ENCODE measurements at places on chromosomes 4 and X.

GRCh38 chr4:122845760-122846159, 19.1 kb downstream of the FGF2 start:
- H3K4me1 ChIP-seq, result 0 out of 2 replicates have a peak, but pooled peaks cover 2% of the 10 kb centered on the region
- DNase-seq, result no peak
- no peak overlapping the region for H3K27ac ChIP-seq
- H3K36me3 ChIP-seq, result no peaks in the 10 kb centered on the region
- no peak overlapping the region for H3K4me3 ChIP-seq

GRCh38 chrX:85052205-85052604, 48.5 kb downstream of the APOOL start:
- no peaks in the 10 kb centered on the region for H3K4me1 ChIP-seq
- no peak overlapping the region for H3K4me3 ChIP-seq
- no peaks in the 10 kb centered on the region for H3K27me3 ChIP-seq
- H3K27ac ChIP-seq, result no peak overlapping the region
- DNase-seq, result no peak

GRCh38 chr4:59570860-59571476, 1629.2 kb upstream of the ADGRL3 start:
- peak; percentile 40 for DNase-seq
- H3K36me3 ChIP-seq, result no peaks in the 10 kb centered on the region
- H3K4me3 ChIP-seq, result no peak overlapping the region
- H3K27me3 ChIP-seq, result no peaks in the 10 kb centered on the region
- no peak overlapping the region for H3K27ac ChIP-seq
- H3K4me1 ChIP-seq, result peaks cover 4% of the 10 kb centered on the region

DNA sequence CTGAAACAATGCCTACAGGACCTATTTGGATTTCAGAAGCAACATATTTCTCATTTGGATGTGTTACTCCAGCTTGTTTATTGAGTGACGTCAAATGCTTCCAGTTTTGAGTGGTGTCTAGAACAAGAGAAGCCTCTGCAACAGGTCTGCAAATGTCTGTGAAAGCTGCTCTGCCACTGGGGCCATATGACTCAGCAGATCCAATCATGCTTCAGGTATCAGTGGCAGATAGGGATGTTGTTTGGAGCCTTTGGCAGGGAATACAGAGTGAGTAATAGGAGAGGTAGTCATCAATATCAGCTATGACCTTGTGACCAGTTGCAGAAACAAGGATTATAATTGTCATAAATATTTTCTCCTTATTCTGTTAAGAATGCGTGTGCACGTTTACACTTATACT, 141.1 kb upstream of the ZXDA start:
- no peak overlapping the region for H3K27ac ChIP-seq
- no peak for DNase-seq
- no peaks in the 10 kb centered on the region for H3K27me3 ChIP-seq
- no peaks in the 10 kb centered on the region for H3K4me1 ChIP-seq
- H3K4me3 ChIP-seq, result no peak overlapping the region

DNA sequence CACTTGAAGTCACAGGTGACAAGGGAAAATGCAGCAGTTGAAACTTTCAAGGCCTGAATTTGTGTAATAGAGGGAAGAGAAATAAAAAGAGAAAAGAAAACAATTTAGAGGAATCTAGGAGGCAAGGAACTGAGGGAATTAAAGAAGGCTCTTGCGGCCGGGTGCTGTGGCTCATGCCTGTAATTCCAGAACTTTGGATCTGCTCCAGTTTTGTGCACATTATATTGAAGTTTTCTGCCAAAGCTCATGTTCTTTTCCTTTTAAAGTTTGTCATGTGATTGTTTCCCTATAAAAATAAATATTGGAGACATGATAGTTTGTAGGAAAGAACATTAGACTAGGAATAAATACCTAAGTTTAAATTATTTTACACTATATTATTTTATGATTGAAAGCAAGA, 433.9 kb upstream of the CPEB2 start:
- no peaks in the 10 kb centered on the region for H3K4me1 ChIP-seq
- no peaks in the 10 kb centered on the region for H3K27me3 ChIP-seq
- H3K4me3 ChIP-seq, result no peak overlapping the region
- H3K27ac ChIP-seq, result no peak overlapping the region
- no peaks in the 10 kb centered on the region for H3K36me3 ChIP-seq

- H3K4me3 ChIP-seq, result no peak overlapping the region
- H3K27me3 ChIP-seq, result no peaks in the 10 kb centered on the region
- no peaks in the 10 kb centered on the region for H3K36me3 ChIP-seq
- H3K27ac ChIP-seq, result no peak overlapping the region
These were observed 27.5 kb downstream of the STOX2 start for GRCh38 chr4:183932576-183932975.

DNA sequence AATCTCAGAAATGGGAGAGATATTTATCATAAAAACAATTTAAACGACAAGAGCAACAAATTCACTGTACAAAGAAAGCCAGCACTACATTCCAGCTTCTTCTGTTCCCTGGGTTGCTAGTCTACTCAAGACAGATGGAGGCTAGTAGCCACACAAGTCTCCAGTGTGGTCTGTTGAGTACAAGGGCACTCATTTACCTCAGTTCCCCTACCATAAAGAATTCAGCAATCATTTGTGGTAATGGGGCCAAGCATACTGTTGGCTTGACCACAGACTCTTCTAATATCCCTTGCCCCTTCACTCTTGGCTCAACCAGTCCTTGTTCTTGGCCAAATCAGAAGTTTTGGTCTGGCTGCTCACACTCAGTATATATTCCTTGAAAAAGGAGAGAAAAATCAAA, 212.3 kb downstream of the COX18 start:
- H3K27me3 ChIP-seq, result no peaks in the 10 kb centered on the region
- no peak for DNase-seq
- H3K36me3 ChIP-seq, result no peaks in the 10 kb centered on the region
- H3K4me1 ChIP-seq, result no peaks in the 10 kb centered on the region
- no peak overlapping the region for H3K4me3 ChIP-seq
- no peak overlapping the region for H3K27ac ChIP-seq

DNA sequence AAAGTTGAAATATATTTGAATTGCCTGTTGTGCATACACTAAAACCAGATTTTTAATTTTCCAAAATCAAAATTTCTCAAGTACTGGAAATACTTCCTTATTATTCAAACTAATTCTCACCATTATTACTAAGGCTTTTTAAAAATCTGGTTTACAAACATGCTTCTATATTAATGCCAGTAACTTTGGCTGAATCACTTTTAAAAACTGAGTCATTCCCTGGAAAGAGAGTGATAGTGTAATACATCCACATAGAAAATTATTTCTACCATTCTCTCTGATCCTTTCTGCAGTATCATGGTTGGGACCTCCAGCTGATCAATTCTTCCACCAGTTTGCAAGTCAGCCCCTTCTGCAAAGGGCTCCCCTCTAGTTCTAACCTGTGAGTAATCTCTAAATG, 165.3 kb upstream of the FAM241A start:
- no peaks in the 10 kb centered on the region for H3K36me3 ChIP-seq
- H3K4me1 ChIP-seq, result no peaks in the 10 kb centered on the region
- H3K27me3 ChIP-seq, result no peaks in the 10 kb centered on the region
- no peak for DNase-seq
- no peak overlapping the region for H3K27ac ChIP-seq

- H3K4me1 ChIP-seq, result peaks cover 3% of the 10 kb centered on the region
- no peaks in the 10 kb centered on the region for H3K36me3 ChIP-seq
- DNase-seq, result no peak
These were observed 272.1 kb upstream of the AGTR2 start for GRCh38 chrX:115898382-115899001.

DNA sequence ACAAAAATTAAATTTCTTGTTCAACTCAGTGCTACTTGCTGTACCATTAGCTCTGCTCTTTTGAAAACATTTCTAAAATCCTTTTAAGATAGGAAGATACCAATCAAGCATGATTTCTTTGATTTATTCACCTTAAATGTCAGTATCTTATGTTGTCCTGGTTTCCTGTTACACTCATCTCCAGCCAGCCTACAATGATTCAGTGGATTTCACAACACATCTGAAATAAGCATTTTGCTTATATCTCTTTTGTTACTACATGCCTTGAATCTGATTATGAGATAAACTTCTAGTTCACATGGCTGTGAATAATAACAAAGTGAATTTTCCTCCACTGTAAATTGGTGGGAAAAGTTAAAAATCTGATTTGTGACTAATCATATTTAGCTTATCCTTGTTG, 112.5 kb upstream of the BMP3 start:
- no peak for DNase-seq
- no peak overlapping the region for H3K27ac ChIP-seq
- no peaks in the 10 kb centered on the region for H3K36me3 ChIP-seq
- no peaks in the 10 kb centered on the region for H3K27me3 ChIP-seq
- H3K4me1 ChIP-seq, result no peaks in the 10 kb centered on the region
- H3K4me3 ChIP-seq, result no peak overlapping the region

GRCh38 chr4:153531000-153531358, 64.8 kb downstream of the TMEM131L start:
- no peaks in the 10 kb centered on the region for H3K27me3 ChIP-seq
- H3K4me1 ChIP-seq, result peaks cover 56% of the 10 kb centered on the region
- H3K27ac ChIP-seq, result peak overlapping the region; percentile 68
- no peak for DNase-seq
- no peak overlapping the region for H3K4me3 ChIP-seq
- peaks cover 17% of the 10 kb centered on the region for H3K36me3 ChIP-seq

DNA sequence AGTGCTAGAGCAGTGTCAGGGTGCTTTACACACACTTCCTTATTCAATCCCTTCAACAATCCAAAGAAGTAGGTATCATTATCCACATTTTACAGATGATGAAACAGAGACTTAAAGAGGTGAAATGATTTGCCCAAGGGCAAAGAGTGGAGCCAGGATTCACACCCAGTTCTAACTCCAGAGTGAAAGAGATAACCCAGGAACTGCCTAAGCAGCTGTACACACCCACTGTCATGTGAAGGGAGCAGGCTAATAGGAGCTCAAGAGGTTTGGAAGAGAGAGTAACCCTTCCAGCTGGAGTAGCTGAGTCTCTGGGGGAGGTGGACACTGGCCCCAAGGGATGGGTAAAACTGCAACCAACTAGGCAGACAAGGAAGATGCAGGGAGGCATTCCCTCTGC, 92.5 kb downstream of the FBXL5 start:
- H3K4me1 ChIP-seq, result no peaks in the 10 kb centered on the region
- H3K27me3 ChIP-seq, result no peaks in the 10 kb centered on the region
- no peak overlapping the region for H3K4me3 ChIP-seq
- H3K36me3 ChIP-seq, result no peaks in the 10 kb centered on the region

GRCh38 chr4:139641218-139641617, 24.4 kb upstream of the MGST2 start:
- no peaks in the 10 kb centered on the region for H3K4me1 ChIP-seq
- H3K4me3 ChIP-seq, result no peak overlapping the region
- H3K36me3 ChIP-seq, result no peaks in the 10 kb centered on the region
- no peaks in the 10 kb centered on the region for H3K27me3 ChIP-seq

GRCh38 chr4:124583797-124584196, 128.7 kb downstream of the ANKRD50 start:
- H3K4me3 ChIP-seq, result no peak overlapping the region
- DNase-seq, result no peak
- H3K27ac ChIP-seq, result no peak overlapping the region
- no peaks in the 10 kb centered on the region for H3K27me3 ChIP-seq

- H3K4me3 ChIP-seq, result no peak overlapping the region
- H3K27ac ChIP-seq, result no peak overlapping the region
- H3K36me3 ChIP-seq, result no peaks in the 10 kb centered on the region
These were observed 32.1 kb downstream of the TIGD4 start for GRCh38 chr4:152747444-152747843.

DNA sequence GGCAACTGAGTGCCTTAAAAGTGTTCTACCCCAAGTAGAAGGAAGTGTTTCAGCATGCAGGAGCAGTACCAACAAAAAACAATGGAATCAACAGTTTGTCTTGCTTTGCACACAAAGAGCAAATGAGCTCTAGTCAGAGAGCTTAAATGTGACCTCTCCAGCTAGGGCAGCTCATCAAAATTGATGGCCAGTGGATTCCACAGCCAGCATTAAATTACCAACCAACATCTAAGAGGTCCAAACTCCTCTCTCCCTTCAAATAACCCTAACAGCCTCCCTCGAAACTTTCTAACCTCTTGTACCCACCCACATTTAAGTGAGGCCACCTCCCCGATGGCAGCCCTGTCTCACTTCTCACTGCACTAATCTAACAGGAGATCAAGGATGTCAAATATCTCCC, 219.9 kb downstream of the CHIC2 start:
- no peaks in the 10 kb centered on the region for H3K4me1 ChIP-seq
- H3K4me3 ChIP-seq, result no peak overlapping the region
- no peaks in the 10 kb centered on the region for H3K27me3 ChIP-seq

DNA sequence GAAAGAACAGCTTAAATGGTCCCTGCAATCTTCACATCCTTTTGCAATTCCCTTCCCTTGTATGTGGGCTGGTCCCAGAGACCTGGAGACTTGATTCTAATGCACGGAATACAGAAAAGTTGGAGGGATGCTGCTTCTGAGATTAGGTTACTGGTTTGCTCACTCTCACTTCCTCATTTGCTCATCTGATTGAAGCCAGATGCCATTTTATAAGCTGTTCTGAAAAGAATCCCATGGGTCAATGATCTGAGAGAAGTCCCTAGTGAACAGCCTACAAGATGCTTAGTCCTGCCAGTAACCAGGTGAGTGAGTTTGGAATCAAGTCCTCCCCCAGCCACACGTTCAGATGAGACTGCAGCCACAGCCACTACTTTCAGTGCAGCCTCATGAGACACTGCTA, 35.9 kb downstream of the MAGEA1 start:
- H3K4me3 ChIP-seq, result no peak overlapping the region
- no peaks in the 10 kb centered on the region for H3K36me3 ChIP-seq
- 0 out of 2 replicates have a peak, but pooled peaks cover 3% of the 10 kb centered on the region for H3K4me1 ChIP-seq
- no peaks in the 10 kb centered on the region for H3K27me3 ChIP-seq
- peak; percentile 3 for DNase-seq
- H3K27ac ChIP-seq, result no peak overlapping the region

- no peak overlapping the region for H3K4me3 ChIP-seq
- DNase-seq, result no peak
- no peaks in the 10 kb centered on the region for H3K4me1 ChIP-seq
- no peaks in the 10 kb centered on the region for H3K36me3 ChIP-seq
- no peaks in the 10 kb centered on the region for H3K27me3 ChIP-seq
These were observed 66.0 kb upstream of the DDX60 start for GRCh38 chr4:168384437-168385141.

DNA sequence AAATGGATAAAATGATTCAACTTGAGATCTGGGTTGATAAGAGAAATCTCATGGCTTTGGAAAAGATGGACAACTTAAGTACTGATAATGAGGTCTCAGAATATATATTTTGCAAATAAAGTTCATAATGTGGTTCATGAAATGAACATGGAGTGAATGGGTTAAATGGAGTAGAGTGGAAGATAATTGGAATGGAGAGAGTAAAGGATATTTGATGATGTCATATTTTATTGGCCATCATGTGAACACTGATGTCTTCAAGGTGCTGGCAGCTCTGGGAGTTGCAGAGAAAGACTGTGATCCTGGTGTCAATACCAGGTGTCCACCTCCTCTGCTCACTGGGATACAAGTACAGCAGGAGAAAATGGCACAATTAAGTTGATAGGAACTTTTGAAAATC, 133.9 kb upstream of the ZXDA start:
- no peak overlapping the region for H3K4me3 ChIP-seq
- H3K27ac ChIP-seq, result no peak overlapping the region
- H3K4me1 ChIP-seq, result no peaks in the 10 kb centered on the region
